ENCODE measurements at places on chromosomes 7 and 10.

DNA sequence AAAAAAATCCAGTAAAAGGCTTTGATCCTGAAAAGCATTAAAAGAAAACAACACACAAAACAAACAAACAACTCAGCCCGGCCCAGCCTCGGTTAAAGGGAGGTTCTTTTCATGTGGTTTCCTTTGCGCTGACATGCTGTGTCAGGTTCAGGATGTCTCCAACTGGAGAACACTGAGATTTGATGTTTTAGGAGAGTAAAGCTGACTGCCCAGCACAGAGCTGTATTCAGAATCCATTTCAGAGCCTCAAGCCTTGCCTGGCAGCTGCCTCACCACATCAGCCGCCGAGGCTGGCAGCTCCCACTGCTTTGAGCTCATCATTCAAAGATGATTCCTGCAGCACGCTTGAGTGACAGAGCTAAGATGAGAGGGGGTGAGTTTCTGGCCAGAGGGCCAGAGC is 205.8 kb upstream of the LYZL1 start:
- no peak for DNase-seq

DNA sequence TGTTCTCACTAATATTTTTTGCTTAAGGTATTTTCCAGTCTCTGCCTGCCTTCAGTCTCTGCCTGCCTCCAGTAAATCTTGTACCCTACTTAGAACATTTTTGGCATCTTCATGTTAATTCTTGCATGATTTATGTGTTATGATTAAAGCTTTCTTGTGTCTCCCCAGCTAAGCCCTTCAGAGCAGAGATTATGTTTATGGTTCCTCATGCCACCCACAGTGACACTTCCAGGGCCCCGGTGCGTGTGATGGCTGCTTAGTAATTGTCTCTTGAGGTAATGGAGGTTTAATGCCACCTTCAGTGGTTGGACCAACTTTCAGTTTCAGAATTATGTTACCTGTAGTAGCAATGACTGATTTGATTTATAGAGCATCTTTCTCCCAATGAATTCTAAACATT is 70.6 kb upstream of the MET start:
- DNase-seq, result no peak

- peak; percentile 81 for DNase-seq
Observed at GRCh38 chr7:77331938-77332695, 84.0 kb downstream of the GSAP start.

DNA sequence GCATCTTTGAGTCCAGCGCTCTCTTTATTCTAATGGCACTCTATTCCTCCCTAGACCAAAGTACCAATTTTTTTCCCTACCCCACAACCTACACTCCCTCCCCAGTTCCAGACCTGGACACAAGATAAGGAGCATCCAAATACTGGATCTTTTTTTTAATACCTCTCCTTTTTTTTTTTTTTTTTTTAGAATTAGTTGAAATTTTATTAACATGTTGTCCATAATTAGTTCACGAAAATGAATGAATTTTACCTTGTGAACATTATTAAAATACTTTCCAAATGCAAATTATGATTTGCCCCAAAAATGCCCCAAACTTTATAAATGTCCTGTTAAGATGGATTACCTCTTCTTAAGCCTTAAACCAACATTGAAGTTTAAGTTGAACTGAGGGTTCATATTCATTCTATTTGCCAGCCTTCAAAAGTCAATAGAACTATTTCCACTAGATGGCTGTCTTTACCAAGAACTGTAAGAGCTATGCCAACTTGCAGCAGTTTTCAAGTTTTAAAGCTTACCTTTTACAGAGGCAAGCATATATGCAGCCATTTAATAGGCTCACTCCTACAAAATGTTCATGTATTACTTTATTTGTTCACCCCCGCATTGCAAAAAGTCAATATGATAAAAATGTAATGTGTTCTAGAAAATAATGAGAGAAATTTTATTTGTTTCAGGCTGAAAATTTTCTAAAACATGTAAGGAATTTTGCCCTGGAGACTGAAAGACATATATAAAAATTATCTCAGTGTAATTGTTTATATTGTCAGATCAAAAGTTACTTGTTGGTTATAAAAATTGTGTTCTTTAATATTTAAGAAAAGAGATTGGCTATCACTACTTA is 39.7 kb upstream of the TNKS2 start:
- DNase-seq, result peak; percentile 9

GRCh38 chr7:18941207-18941606 is 176.2 kb downstream of the TWIST1 start:
- DNase-seq, result no peak

- no peak for DNase-seq
Observed at GRCh38 chr7:15515252-15515651, 46.6 kb downstream of the AGMO start.

DNA sequence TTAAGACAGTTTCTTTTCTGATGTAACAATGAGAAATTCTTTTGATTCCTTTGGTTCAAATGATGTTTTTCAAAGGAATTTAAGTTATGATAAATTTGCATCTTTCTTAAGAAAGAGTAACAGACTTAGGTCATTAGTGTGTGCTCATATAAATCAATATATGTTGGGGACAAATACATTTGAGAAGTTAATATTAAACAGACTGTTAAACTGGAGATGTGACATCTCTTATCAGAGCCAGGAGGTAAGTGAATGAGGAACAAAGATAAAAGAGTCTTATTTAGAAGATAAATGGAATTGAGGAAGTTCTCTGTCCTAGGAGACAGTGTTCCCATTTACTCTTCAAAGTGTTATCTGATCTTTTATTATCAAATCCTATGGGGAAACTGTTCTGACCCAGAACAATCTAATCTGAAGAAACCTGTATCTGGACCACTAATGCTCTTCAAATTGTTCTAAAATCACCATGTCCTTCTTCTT is 104.8 kb upstream of the LAMB4 start:
- no peak for DNase-seq

- DNase-seq, result no peak
Observed at GRCh38 chr7:139488810-139489209, 5.3 kb upstream of the KLRG2 start.

DNA sequence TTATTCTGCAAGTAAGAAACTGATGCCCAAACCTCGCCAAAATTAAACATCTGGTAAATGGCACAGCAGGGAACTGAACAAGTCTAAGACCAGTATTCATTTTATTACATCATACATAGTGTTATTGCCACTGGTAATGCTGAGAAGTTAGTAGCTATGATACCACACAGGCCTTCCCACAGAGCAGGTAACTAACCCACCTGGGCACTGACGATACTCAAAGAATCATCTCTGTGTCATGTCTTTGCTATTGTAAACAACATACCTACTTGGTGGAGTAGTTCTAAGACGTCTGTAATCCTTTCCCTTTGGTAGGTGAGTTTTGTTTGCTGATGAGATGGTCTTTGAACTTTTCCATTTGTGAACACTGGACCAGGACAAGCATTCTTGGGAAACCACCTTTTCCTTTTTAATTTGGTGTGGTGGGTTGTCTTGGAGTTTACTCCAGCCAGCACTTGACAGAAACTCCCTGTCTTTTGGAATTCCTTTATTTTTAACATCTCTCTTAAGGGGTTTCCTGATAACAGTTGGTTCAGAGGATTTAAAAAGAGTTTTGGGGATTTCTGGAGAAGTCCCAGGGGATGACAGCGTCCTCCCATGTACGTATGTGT is 40.9 kb downstream of the PDSS1 start:
- DNase-seq, result no peak
